ENCODE measurements at places on chromosomes 6 and 20.
A peak's percentile ranks its signal among the peaks of the same experiment; 100 is the strongest.

- no peak for DNase-seq
Measured at GRCh38 chr6:152314483-152314832, 322.7 kb downstream of the SYNE1 start.

- DNase-seq: peak; percentile 1
Measured at GRCh38 chr6:103797738-103798137, 1062.0 kb downstream of the HACE1 start.

GRCh38 chr6:56827908-56828649 lies 126.8 kb upstream of the BEND6 start:
- DNase-seq: no peak

- no peak for DNase-seq
Measured at GRCh38 chr6:85092226-85092625, 327.8 kb upstream of the TBX18 start.

DNA sequence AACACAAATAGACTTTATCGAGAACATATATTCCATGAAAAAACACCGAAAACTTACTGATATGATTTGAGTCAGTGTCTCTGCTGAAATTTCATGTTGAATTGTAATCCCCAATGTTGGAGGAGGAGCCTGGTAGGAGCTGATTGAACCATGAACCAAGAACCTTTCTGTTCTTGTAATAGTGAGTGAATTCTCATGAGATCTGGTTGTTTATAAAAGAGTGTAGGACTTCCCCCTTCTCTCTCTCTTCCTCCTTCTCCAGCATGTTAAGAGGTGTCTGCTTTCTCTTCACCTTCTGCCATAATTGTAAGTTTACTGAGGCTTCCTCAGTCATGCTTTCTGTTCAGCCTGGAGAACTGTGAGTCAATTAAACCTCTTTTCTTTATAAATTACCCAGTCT lies 1289.3 kb upstream of the CITED2 start:
- no peak for DNase-seq

DNA sequence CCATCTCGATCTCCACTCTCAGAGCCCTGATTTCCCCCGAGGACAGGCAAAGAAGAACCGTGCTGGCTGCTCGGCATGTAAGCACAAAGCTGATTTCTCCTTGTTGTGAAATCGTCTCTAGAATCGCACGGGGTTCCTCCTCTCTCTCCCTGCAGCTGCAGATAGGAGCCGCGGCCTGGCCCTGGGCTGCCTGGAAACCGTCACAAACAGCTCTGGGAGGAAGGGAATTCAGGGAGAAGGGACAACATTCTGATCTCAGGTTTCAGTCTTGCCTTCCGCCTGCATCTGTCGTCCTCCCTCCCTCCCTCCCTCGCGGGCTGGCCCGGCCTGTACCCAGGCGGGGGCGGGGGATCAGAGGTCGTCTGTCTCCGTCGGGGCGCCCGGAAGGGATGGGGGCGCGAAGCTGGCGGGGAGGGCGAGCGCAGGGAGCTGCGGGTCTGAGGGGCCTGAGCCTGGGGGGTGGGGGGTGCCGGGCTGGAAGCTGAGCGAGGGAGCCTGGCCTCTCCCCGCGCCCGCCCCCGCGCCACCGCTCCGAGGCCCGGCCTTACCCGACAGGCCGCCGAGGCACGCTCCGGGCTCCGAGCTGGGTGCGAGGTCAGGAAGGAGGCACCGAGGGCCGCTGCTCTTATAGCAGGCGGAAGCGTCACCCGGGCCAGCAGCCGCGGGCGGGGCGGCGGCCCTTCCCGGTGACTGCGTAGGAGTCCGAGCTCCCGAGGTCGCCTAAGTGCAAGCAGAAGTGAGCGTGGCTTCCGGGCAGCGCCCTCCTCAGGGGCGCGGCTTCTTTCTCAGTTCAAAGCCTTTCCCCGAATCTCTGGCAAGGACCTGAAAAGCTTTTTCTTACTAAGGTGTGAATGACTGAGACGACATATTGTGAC lies at the start of gene SERPINB1:
Gene SERPINB1, minus strand, starts transcription at position 600 of the 875 bp plus-strand sequence. CDS start 1,277 bp downstream, outside the sequence.
- DNase-seq: peak; percentile 96

GRCh38 chr6:111958534-111958933 lies 85.3 kb upstream of the FYN start:
- DNase-seq: no peak

- no peak for DNase-seq
Measured at GRCh38 chr6:36980876-36981619, 4.9 kb downstream of the MTCH1 start.

- DNase-seq: no peak
Measured at GRCh38 chr6:155306958-155307357, 7.3 kb downstream of the TFB1M start.

DNA sequence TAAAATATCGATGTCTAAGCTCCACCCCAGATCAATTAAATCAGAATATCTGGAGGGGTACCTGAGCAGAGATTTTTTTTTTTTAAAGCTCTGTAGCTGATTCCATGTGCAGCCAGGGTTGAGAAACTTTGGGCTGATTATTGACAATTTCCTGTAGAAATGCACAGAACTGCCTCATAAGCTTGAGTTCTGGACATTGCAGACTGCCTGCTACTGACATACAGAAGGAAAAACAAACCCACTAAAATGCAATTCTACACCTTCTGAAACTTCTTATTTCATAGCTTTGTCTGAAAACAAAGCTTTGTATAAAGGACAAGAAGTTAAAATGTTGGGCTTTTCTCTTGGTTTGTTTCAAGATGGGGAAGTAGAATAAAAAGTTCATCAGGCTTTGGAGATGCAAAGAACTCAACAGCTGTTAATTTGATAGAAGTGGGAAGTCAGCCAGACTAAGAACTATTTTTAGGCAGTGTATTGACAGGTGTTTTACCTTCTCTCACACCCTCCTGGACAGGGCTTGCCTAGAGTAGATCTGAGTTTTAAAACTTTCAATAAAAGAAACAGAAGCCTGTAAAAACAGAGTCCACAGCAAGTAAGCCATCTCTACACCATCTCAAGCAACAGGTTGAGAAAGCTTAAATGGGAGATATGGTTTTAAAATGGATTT lies 147.7 kb downstream of the KCNQ5 start:
- no peak for DNase-seq

DNA sequence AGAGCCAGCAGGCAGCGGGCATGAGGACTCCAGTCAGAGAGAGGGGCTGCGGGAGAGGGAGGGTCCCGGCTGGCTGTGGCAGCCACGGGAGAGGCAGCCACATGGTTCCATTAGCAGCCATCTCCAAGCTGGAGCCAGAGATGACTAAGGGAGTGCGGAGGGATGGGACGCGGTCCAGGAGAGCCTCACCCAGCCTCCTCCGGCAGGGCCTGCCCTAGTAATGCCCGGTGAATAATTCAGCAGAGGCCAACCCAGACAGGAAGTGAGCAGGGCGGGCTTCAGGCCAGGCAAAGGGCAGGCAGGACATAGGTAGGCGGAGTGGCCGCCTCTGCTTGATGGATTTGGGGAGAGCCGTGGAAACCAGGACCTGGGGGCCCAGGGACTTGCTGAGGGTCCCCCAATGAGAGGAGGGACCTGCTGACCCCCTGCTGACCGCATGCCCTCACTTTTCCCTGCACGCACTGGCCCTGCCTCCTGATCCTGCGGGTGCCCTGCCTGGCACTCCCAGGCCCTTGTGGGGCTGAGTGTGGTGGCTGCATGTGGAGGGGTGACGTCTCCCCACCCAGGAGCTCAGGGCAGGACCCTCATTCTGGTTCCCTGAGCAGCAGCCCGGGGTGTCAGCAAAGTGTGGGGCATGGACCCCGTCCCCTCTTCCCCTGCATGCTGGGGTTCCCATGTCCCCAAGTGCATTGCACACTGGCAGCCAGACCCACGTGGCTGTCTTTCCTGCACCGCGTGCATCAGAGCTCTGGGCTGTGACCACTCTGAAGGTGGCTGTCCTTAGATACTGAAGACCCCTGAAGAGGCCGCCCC lies 51.8 kb upstream of the SLCO4A1 start:
- no peak for DNase-seq

GRCh38 chr6:53827531-53827930 lies 32.7 kb downstream of the LRRC1 start:
- DNase-seq: no peak

- DNase-seq: no peak
Measured at GRCh38 chr20:57601737-57602136, 18.5 kb downstream of the ZBP1 start.

GRCh38 chr6:112475083-112475482 lies 128.0 kb downstream of the RFPL4B start:
- DNase-seq: no peak

- DNase-seq: no peak
Measured at GRCh38 chr6:71608646-71609045, 277.7 kb upstream of the RIMS1 start.

DNA sequence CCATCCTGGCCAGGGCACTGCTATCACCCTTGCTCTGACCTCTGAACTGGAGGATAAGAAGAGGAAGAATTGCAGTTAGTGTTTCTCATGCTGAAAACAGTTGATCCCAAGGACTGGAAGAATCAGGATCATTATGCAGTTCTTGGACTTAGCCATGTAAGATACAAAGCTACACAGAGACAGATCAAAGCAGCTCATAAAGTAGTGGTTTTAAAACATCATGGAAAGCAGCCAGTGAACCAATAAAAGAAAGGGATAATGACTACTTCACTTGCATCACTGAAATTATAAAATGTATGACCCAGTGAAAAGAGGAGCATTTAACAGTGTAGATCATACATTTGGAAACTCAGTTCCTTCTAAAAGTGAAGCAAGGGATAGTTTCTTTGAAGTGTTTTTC lies 47.7 kb downstream of the DNAH8 start:
- no peak for DNase-seq

GRCh38 chr6:74410630-74411029 lies 714.6 kb downstream of the CD109 start:
- DNase-seq: no peak

DNA sequence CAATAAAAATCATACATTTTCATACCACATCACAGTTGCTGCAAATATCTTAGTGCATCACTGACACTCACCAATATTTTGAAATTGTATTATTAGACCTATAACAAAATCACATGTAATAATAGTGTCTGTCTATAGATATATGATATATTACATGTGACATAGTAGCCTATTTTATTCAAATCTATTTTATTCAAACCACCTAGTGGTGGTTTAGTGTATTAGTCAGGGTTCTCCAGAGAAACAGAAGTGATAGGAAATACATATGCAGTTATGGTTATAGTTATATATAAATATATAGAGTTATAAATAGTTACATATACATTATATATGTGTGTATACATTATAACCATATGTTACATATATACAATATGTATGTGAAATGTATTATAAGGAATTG lies 366.5 kb upstream of the ARID1B start:
- no peak for DNase-seq

DNA sequence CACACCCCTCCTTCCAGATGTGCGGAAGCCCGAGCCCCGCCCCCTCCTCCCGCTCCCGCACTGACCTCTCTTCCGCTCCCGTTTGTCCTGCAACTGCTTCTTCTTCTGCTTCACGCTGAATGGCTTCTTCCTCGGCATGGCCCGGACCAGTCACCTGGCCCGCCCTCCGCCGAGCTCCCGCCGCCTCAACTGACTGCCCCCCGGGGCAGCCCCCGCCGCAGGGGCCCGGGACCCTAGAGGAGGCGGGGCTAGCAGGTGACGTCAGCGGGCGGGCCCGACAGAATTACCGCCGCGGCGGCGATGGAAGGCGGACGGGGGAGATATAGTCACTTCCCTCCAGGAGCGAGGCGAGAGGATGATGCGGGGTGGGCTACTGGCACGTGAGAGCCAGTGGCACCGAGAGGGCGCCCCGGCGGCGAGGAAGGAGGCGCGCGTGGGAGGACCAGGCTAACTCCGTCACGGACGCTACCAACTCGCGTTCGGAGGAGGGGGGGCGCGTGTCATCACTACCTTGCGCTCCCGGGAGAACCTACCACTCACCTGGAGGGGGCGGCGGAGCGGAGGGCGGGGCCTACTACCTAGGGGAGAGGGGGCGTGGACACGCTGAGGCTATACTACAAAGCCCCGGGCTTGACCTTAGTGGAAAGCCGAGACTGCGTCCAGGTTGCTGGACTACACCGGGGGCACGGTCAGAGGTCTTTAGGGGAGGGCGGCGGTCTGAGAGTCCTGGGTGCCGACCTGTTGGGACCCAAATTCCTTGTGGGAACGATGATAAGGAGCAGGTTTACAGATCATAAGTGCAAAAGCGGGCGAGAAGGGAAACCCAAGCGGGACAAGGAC lies at the start of gene GNL1:
Gene GNL1, minus strand, starts transcription at position 424 of the 840 bp plus-strand sequence. Its CDS starts 286 bp downstream, at position 138.
- DNase-seq: peak; percentile 92

DNA sequence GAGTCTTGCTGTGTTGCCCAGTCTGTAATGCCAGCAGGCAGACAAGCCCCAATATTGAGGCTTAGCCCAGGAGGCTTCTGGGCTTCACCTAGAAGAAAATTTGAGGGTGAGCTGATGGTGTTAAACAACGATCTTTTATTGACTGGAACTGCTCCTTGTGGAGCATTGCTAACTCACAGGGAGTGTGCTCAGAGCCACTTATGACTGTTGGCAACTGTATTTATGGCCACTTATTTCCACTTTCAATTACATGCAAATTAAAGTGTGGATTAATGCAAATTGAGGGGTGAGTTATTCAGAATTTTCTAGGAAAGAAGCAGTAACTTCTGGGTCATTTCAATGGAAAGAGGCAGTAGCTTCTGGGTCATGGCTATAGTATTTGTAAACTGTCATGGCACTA lies 317.2 kb upstream of the FKBP1C start:
- no peak for DNase-seq

DNA sequence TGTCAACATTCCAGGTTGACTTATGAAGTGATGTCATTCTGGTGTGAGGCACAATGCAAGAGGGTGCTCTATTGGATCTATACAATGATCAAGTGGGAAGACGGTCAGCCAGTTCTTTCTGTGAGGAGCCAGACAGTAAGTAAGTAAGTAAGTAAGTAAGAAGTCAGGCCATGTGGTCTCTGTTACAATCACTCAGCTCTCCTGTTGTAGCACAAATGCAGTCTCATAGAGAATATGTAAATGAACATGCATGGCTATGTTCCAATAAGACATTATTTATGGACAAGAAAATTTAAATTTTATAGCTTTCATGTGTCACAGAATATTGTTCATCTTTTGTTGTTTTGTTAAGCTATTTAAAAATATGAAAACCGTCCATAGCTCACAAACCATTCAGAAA lies 399.7 kb downstream of the BTBD3 start:
- no peak for DNase-seq

- DNase-seq: no peak
Measured at GRCh38 chr20:53103124-53103523, 131.0 kb downstream of the TSHZ2 start.

DNA sequence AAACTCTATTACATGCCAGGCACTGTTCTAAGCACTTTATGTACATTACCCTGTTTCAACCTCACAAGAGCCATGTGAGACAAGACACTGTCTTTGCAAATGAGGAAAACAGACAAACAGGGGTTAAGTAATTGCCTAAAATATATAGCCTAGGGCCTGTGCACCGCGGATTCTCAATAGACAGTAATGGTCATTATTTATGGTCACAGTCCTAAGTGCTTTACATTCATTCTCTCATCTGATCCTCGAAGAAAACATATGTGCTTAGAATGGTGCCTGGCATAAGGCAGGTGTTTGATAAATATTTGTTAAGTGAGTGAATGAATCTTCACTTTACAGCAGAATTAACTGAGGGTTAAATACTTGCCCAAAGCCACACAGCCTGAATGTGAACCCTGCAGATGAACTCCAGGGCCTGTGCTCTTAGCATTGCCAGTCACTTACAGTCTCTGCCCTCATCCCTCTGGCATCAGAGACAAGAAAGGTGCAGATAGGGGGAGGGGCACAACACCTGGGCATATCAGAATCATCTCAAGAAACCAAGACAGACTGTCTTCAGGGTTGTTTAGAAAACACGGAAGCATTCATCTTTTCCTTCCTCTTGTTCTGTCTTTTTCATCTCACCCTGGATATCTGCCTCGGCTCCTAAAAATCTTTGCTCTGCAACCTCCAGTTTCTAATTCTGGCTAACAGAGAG lies 92.8 kb upstream of the SASH1 start:
- DNase-seq: no peak
